ENCODE measurements at places on chromosomes 5 and 9.

- DNase-seq: no peak
Observed at GRCh38 chr9:29100762-29101161, 1527.5 kb upstream of the C9orf72 start.

DNA sequence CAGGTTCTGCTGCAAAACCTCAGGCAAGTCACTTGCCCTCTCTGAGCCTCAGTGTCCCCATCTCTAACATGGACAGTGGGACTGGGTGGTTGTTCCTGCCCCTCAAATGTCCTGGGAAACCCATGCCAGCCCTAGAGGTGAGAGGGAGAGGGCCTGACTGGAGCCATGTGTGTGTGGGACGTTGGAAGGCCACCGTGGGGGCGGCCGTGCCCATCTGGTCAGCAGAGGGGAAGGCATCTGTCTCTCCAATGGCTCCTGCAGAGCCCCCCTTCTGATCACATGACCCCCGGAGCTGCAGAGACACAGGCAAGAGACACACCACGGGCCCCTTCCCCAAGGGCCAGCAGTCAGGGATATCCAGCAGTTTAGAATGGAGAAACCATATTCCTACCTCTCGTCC lies 1.7 kb downstream of the DNM1 start:
- DNase-seq: no peak

DNA sequence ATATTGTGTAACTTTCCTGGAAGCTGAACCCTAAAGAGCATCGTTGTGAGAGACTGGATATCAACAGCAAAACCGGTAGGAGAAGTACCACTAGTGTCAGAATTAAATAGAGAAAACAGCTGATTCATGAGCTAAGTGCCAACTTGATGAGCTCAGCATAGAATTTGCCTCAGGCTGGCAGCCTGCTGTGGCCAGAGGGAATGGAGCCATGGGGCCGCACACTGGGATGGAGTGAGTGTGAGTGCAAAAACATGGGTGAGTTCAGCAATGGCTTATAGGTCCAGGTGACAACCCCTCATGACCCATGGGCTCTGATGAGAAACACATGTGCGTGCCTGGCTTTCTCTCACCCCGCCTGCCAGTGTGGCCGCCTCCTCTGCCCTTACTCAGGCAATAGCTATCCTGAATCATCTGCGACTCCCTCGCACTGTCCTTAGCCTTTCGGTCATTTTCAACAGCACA lies 25.4 kb downstream of the ADAMTS16 start:
- no peak for DNase-seq

DNA sequence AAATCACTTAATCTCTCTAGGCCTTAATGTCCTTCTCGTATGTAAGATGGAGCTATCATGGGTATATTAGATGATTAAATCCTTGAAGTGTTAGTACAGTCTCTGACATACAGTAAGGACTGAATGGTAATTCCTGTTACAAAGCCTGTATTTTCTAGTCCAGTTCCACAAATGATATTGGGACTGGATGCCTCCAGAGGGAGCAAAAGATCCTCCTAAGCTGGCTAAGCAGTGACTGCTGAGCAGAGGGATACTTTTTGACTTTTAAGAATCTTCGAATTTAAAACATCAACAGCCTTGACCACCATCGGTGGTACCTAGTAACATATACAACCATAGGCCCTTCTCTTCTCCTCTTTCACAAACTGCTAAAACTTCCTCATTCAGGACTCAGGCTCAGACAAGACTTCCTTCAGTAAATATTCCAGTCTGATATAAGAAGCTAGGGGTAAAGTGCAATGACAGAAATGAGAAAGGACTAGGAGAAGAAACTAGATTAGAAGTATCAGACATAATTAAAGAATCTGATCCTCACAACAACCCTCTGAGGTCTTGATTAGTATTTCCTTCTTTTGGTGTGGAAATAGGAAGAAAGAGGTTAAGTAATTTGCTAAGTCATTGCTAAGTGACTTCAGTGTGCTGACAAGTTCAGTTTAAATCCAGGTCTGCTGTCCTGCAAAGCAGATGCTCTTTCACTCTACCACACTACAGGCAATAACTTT lies 13.9 kb downstream of the PTAR1 start:
- DNase-seq: no peak

- DNase-seq: no peak
Observed at GRCh38 chr5:989961-990530, 18.6 kb upstream of the NKD2 start.

DNA sequence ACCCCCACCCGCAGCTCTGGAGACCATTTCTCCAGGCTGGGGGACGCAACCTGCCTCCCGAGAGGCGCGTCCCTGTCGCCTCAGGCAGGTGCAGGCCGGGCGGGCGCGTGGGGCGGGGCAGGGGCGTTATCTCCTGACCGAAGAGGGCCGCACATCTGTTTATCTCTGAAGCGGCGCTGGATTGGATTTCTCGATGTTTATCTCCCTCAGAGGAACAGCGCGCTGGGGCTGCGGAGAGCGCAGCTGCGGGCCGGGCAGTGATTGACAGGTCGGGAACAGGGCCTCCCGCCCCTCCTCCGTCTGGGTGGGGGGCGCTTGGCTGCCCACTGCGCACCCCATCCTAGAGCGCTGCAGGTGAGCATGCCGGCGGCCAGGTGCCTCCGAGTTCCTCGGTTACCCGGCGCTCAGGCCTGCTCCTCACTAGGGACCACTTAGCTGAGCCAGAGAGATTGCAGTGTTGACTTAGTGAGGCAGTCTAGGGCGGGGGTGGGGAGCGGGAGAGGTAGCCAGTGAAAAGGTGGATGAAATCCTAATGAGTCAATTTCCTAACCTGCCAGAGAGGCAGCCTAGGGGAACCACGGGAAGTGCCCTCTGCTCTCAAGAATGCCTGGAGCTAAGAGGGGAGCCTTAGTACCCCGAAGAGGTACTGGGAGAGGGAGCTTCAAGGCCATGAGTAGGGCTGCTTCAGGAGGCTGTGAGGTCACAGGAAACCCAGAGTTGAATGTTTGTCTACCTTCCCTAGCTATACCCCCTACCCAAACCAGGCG lies 39.6 kb upstream of the TIFAB start:
- no peak for DNase-seq

GRCh38 chr5:122310889-122311288 lies 1.1 kb upstream of the SNCAIP start:
- no peak for DNase-seq

GRCh38 chr9:134442486-134443173 lies 116.4 kb downstream of the RXRA start:
- DNase-seq: no peak

GRCh38 chr5:151248651-151249050 lies 4.3 kb upstream of the GM2A start:
- DNase-seq: no peak

DNA sequence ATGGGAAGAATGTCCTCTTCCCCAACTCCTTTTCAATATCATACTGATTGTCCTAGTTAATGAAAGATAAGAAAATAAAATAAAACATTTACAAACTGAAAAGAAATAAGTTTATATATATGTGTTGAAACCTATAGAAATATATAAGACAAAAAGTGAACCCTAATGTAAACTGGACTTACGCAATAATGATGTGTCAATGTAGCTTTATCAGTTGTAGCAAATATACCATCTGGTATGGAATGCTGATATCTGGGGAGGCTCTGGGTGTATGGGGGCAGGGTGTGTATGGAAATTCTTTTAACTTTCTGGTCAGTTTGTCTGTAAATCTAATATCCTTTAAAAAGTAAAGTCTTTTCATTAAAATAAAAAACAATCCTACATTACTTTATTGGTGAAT lies 603.9 kb downstream of the DMRTA1 start:
- DNase-seq: no peak

DNA sequence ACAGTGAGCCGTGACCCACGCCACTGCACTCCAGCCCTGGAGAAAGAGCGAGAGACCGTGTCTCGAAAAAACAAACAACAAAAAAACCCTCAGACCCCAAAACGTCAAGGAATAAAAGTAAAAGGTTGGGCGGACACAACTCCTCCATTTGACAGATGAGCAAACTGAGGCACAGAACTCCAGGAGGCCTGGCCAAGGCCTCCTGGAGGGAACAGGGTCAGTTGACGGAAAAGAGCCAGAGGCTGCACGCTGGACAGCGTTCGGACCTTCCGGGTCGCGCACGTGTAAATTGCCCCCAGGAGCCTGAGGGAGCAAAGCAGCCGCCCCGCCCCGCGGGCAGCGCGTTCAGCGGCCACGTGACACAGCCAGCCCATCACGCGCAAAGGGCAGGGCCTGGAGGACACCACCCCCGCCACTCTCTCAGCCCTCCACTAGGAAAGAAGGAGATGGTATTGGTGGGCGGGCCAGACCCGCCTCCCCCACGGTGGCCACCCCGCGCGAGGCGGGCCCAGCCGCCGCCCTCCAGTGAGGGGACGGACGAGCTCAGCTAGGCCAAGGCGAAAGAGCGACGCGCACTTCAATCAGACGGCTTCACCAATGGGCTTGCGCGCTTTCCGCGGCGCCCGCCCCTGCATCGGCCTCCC lies 81.5 kb downstream of the PTPDC1 start:
- DNase-seq: peak; percentile 89

GRCh38 chr5:166746506-166746905 lies 1544.9 kb upstream of the WWC1 start:
- DNase-seq: no peak

DNA sequence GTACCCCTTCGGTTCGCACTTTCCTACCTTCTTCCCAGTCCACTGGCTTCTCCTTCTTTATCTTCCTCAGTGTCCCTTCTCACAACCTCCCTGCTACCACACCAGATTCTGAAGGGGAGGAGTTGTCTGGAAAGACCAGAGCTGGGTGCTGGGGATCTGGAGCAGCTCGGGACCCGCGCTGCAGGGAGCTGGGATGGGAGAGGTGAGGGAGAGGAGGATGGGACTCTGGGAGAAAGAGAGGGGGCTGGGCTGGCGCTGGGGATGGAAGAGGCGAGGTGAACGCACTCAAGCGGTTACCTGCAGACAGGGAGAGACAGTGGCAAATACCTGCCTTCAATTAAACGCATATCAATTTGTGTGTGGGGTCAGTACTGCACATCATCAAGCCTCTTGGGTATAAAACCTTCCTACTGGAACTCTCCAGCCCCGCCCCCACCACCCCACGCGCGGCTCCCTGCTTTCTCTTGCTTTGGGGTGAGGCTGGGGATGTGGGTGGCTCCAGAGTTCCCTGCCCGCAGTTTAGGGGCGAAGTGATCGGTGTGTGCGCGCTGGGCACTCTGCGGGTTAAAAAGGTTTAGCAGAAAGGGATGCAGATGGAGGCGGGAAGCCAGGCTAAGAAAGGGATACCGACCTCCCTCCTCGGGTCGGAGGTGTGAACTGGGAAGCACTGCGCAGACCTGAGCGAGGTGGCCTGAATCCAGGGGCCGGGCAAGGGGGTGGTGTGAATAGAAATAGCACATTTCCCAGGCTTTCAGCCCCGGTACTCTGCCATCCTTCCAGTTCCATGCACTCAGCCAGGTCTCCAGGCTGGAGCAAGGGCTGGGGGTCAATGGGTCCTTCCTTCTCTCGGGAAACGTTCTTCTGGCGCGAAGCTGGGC lies 977 bp upstream of the PAM start:
- DNase-seq: no peak

DNA sequence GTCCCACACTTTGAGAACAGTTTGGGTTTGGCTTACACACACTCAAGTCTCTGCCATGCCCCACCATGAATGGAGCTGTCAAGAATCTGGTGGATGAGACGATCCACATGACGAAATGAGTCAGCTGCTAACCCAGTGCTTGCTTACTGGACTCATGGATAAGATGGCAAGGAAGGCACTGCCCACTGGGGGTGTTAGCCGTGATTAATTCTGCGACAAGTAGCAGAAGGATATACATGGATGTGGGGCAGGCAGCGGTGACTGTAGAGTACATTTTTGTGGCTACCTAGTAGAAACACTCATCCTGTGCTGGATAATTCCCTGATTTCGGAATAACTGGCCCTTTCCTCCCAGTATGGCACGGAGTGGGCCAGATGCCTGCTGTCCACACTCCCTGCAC lies 77.5 kb downstream of the SPATA31C2 start:
- DNase-seq: no peak

DNA sequence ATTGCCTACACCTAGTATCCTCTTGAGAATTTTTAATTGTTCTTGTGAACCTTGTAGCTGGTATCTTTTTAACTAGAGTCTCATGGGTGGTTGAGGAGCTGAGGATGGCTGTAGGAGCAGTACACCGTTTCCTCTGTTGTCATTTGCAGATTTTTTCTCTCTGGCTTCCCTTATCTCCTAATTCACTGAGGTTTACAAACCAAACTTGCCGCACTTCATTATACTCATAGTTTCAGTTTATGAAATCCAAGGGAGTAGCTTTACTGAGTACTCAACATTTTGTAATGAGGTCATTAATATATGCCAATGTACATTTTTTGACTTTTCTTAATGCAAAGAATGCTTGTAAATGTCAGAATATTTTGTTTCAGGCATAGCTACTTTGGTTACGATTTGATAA lies 154.2 kb downstream of the CCDC171 start:
- no peak for DNase-seq

- no peak for DNase-seq
Observed at GRCh38 chr9:112332977-112333638, at the start of gene PTBP3. TSS of gene PTBP3 (minus strand) at chr9:112333619. CDS start at chr9:112297865, 35,754 bp downstream.

- DNase-seq: no peak
Observed at GRCh38 chr5:141412854-141413539, at the start of gene PCDHGA10. TSS of gene PCDHGA10 (plus strand) at chr5:141412987. CDS start at chr5:141413176, 189 bp downstream.

DNA sequence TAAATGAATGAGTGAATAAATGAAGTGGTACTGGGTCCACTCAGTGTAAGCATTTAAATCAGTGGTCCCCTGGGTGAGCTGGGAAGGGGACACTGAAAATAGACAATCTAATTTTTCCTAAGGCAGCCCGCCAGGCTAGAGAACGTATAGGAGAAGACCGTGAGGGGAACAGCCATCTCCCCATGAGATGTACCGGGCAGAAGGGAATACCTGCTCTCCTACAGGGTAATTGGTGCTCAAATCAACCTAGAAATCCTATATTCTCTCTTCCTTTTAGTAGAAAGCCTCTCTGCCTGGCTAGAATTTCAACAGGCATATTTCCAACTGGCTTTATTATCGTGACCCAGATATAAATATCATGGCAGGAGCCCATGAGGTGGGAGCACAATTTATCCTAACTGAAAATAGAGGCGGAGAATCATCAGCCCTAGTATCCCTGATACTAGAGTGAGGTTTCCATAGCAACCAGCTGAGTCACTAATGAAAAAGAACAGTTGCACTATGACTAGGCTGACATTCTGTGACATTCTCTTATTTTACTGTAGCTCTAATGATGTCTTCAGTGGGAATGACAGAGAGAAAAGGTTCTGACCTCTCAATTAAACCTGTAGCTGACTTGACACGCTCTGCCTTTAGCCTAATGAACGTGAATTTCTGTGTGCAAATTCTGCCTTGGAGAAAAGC lies 96.5 kb upstream of the CAST start:
- no peak for DNase-seq

GRCh38 chr5:115333164-115333563 lies 36.7 kb upstream of the CCDC112 start:
- DNase-seq: no peak

GRCh38 chr5:154466147-154466546 lies 11.9 kb downstream of the HAND1 start:
- no peak for DNase-seq

Measured in kidney epithelial cell (primary cell).